ENCODE measurements at places on chromosomes 7 and 10.

DNA sequence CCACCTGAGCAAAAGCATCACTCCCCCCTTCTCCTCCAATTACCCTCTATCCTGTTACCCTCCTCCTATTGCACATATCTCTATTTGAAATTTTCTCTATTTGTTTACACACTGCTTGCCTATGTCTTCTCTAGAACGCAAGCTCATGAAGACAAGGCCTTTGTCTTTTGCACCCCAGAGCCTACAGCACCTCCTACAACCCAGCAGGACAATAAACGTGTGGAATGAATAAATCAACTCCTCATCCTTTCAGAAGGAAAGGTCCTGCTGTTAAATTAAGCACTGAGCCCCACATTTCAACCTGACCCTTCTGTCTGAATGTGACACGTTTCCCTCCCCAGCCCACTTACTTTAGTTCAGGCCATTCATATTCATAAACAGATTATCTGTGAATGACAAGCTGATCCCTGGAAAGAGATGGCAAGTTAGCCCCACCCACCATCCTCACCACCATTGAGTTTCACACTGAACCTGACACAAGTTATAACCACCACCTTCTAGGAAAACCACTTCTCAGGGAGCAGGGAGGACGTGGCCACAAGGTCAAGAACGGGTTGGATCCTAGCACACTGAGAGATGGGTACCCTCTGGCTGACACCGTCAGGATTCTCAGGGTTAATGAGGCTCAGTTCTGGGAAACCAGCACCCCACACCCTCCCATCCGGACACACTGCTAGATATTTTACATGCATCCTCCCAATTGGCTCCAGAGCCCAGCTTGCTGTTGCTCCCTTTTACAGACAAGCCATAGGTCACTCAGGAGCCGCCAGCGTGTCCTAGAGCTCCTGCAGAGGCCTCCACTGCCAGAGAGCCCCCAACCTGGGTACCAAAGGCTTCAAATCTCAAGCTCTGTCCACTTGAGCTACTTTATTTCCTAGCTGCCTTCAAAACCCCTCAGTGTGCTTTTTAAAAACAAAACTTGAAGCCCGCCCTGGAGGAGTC, 934 bp downstream of the PRTFDC1 start:
- DNase-seq = no peak

DNA sequence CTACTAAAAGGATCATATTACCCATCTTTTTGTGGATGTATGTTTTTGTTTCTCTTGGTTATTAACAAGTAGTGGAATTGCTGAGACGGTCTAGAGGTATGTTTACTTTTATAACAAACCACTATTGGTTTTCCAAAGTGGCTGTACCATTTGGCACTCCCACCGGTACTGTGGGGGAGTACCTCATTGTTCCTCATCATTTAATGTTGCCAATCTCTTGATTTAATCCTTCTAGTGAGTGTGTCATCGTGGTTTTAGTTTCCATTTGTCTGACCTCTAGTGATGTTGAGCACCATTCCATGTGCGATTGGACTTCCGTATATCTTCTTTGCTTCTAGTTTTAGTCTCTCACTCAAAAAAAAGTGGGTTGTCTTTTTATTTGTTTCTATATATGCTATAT, 50.4 kb downstream of the RBM33 start:
- DNase-seq = no peak

GRCh38 chr10:58637352-58637751, 124.7 kb downstream of the BICC1 start:
- no peak for DNase-seq

GRCh38 chr10:26046073-26046700, 112.2 kb downstream of the MYO3A start:
- DNase-seq = no peak

GRCh38 chr7:84811362-84811761, 375.5 kb downstream of the SEMA3D start:
- no peak for DNase-seq

DNA sequence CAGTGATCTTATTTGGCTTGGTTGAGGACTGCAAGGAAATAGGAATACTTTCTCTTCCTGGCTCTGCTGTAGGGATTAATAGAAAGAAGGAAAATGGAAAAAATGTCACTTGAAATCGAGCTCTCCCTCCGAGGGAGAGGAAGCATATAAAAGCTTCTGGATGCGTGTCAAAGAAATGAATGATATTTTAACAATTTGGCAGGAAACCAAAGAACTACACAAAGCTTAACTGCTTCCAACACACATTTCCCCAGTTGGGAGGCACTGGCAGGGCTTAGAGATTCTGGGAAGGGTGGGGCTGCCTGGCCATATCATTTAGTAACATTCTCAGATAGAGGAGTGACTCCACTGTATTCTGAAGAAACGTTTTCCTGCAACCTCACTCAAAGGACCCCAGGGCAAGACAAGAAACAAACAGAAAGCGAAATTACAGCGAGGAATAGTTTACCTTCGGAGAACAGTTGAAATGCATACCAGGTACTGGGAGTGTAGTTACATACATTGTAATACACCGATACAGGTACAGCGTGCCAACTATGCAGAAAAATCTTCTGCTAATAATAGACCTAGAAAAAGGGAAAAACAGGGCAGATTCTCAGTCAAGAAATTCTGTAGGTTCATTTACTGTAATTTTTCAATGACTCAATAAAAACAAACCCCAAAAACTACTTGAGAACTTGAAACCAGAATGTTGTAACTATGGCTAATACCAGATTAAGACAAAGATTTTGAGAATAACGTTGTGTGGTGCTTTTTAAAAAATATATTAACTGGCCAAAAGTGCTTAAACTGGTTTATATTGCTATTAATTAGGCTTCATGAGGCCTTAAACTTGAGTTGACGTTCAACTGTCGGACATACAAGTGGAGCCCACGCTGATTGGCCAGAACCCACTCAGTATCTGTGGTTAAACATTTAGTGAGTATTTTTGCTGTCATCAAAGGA, 75.7 kb upstream of the ASAH2 start:
- DNase-seq = peak; percentile 67

- DNase-seq = no peak
Observed at GRCh38 chr7:150400788-150401423, 21.8 kb downstream of the ZNF775 start.
